ENCODE measurements at places on chromosomes 11 and 22.

GRCh38 chr11:10878408-10879214, 20.8 kb upstream of the ZBED5 start:
- DNase-seq: peak; percentile 36

DNA sequence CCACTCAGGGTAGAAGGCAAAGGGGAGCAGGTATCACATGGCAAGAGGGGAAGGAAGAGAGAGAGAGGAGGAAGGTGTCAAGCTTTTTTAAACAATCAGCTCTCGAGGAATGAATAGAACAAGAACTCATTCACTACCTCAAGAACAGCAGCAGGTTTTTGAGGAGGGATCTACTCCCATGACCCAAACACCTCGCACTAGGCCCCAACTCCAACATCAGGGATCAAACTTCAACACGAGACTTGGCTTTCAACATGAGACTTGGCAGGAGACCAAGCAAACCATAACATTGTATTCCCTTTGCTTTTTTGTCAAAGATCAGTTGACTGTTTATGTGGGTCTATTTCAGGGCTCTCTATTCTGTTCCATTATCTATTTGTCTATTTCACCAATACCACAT, 26.9 kb upstream of the APOBEC3A start:
- no peak for DNase-seq

DNA sequence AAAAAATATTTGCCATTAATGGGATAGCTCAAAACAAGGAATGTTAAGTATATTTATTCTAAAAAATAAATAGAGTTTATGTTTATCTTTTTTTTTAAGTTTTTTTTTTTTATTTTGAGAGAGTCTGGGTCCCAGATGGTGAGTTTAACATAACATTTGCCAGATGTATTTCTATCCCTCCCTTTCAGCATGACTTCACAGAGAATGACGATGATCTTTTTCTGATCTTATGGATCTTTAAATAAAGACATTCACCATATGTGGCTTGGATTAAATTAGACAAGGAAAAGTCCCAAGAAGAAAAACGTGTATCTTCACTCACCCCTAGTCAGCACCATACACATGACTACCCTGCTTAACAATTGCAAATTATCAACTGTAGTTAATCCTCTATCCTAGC, 839.8 kb upstream of the CNTN5 start:
- no peak for DNase-seq

GRCh38 chr11:34340653-34341052, 17.2 kb downstream of the ABTB2 start:
- DNase-seq: no peak

DNA sequence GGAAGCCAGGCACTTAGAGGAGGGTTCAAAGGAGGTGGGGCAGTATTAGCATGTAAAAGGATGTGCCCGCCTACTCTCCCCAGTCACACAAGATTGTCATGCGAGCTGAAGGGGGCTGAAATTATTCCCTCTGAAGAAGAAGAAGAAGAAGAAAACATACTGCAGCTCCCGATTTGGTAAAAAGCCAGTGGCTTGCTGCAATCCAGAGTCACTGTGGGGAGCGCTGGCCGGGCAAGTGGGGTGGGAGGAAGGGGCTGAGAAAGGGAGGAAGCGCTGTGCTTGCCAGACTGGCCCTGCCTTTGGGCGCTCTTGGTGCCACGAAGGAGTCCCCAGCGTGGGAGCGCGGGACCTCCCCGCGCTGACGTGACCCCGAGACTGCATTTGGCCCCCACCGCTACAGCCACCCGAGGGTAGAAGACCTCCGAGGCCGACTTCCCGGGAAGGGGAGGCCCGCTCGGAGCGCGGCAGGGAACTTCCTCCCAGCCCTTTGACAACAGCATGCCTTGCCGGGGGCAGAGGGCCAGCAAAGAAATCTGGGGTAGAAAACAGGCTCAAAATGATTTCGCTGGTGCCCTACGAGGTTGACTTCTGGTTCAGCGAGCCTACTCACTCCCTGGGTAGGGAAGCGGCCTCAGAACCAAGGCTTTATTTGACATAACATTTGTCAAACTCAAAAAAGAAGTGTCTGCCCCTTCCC, 906.3 kb downstream of the DLG2 start:
- DNase-seq: no peak

DNA sequence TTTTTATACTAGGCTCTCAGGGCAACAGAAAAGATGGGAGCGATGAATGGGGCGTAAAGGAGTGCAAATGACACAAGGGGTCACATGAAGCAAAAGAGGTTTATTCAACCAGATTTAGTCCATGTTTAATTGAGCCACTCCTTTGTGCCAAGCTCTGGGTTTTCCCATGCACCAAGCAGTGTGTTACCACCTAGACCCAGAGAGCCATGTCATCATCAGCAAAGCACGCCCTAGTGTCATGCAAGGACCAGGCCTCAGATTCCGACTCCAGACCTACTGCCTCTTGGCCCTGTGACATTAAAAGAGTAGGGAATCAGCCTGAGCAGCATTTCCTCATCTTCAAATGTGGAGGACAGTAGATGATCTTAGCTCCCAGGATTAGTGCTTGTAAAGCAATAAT, 1.1 kb upstream of the IGLL5 start:
- DNase-seq: no peak

GRCh38 chr11:35143297-35144135, 4.5 kb downstream of the CD44 start:
- DNase-seq: no peak

GRCh38 chr11:8832571-8833260, 78.3 kb upstream of the AKIP1 start:
- DNase-seq: peak; percentile 92

GRCh38 chr22:46183733-46184132, 33.4 kb downstream of the PPARA start:
- no peak for DNase-seq

DNA sequence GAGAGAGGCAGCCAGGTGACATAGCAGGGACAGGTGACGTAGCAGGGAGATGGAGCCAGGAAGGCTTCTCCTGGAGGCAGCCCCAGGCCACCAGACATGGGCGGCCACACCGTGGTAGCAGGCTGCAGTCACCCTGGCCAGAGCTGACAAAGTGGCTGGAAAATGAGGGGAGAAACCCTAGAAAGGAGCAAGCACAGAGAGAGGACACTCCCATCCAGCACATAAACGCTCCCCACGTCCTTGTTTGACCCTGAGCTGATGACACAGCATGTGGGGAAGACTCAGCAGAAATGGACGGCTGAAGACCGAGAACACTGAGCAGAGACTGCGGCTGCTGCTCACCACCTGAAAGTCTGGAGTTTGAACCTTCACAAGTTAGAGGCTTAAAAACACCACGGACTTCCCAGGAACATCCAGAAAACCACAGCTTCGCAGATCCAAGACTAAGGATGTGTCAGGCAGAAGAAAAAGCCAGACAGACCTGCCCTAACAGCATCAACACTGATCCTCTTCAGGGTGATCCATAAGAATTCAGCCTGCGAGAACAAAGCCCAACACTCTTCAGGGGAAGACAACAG, 28.7 kb downstream of the DRD4 start:
- no peak for DNase-seq

DNA sequence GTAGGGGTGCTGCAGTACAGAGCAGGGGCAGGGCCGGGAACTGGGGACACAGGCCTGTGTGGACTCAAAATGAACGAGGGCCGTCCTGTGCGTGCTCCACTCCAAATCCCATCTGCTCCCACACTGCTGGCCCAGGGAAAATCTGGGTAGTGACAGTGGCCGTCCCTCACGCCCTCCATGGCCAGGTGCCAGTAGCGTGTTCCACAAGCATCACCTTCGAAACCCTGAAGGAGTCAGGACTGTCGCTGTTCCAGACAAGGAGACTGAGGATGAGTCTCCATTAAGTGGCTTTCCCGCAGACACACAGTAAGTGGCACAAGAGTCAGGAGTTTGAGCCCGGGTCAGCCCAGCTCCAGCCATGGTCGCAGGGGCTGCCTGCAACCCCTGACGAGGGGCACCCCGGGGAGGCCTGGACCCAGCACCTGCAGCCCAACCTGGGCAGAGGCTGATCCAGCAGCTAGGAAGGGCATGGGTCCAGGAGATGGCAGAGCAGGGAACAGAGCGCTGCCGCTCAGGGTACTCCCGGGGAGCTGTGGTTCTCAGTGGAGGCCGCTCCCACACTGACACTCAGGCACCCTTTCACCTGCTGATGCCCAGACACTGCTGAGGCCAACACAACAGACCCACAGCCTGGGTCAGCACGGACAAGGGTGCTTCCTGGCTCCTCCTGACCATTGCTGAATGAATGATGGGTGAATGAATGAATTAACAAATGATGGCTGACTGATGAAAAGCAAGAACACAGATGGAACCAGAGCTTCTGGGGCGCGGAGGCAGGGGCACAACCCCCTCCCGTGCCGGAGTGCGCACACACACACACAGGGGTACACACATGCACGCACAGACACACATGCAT, 35.3 kb downstream of the IGF2 start:
- DNase-seq: no peak

DNA sequence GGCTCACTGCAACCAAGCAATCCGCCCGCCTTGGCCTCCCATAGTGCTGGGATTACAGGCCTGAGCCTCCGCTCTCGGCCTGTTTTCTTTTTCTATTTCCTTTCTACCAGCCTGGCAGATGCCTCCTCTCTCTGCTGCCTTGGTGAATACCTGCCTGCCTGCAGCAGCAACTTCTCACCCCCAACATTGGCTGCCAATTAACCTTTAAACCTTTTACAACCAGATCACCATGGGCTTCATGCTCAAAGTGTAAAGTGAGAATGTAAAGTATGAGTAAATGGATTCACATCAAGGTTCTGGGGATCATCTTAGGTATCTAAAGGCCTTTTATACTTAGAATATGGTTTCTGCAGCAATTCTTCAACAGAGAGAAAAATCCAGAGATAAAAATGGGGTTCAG, 13.0 kb upstream of the FCHSD2 start:
- DNase-seq: no peak

- DNase-seq: no peak
These were observed 19.4 kb downstream of the EHF start for GRCh38 chr11:34640050-34640923.

DNA sequence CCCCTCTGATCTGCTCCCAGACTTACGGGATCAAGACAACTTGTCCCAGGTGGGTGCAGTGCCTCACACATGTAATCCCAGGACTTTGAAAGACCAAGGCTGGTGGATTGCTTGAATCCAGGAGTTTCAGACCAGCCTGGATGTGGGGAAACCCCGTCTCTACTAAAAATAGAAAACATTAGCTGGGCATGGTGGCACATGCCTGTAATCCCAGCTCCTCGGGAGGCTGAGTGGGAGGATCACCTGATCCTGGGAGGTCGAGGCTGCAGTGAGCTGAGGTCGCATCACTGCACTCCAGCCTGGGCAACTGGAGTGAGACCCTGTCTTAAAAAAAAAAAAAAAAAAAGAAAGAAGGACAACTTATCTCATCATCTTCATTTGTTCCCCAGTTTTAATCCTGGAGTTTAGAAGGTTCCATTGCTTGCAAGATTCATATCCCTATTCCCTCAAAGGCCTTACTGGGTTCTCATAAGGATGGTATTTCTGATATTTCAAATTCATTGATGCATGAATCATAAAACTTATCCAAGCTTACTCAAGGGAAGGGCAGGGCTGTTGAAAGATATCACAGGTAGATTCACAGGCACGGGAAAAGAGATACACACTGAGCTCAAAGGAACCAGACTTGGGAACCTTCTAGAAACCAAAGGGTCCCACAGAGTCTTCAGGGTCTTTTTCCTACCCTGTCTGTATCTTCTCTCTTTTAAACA, 14.6 kb downstream of the ENDOD1 start:
- no peak for DNase-seq

GRCh38 chr22:39280250-39280649, 35.5 kb upstream of the PDGFB start:
- DNase-seq: no peak

DNA sequence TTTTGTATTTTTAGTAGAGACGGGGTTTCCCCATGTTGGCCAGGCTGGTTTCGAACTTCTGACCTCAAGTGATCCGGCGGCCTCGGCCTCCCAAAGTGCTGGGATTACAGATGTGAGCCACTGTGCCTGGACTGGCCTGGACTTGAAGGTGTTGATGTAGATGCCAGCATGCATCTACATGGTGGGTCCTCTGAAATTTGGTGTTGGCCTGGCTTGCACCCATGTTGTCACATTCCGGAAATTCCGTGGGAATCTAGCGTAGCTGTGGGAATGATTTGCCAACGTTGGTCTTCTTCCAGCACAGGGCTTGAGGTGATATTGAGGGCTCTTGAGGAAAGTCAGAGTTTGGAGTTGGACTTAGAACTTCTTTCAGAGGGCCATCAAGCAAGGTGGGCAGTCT, 6.5 kb downstream of the PACS1 start:
- DNase-seq: no peak
